ENCODE measurements at places on chromosomes 13 and 19.

- no peak for DNase-seq
These were observed 85.3 kb upstream of the FRY start for GRCh38 chr13:31946091-31946770.

DNA sequence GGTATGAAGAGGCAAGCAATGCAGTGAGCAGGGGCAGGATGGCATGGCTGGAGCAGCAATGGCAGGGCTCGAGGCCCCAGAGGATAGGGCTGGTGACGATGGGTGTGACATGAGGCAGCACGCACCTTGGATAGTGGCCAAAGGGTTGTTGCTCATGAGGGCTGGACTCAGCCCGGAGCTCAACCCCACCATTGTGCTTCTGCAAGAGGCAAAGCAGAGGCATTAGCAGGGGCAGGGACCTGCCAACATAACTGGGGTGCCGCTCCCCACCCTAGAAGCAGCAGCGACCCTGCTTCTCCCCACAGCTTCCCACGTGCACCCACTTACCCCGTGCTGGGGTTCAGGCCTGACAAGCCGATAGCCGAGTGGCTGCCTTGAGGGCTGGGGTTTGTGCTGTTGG is 15.8 kb downstream of the ZNF574 start:
- DNase-seq, result no peak

DNA sequence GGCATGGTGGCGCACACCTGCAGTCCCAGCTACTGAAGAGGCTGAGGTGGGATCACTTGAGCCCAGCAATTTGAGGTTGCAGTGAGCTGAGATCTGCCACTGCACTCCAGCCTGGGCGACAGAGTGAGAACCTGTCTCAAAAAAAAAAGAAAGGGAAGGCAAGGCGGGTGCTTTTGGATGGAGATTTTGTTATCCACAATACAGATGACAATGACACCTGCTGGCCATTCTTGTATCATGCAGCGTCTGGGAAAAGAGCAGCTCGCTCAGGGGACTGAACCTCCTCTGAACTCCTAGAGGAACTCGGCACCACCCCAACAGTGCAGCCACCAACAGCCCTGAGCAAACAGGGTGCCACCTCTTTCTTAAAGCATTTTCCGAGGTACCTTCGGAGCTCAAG is 22.8 kb downstream of the HAUS8 start:
- DNase-seq, result peak; percentile 34

- no peak for DNase-seq
These were observed 53.0 kb upstream of the UQCRFS1 start for GRCh38 chr19:29266001-29266400.

DNA sequence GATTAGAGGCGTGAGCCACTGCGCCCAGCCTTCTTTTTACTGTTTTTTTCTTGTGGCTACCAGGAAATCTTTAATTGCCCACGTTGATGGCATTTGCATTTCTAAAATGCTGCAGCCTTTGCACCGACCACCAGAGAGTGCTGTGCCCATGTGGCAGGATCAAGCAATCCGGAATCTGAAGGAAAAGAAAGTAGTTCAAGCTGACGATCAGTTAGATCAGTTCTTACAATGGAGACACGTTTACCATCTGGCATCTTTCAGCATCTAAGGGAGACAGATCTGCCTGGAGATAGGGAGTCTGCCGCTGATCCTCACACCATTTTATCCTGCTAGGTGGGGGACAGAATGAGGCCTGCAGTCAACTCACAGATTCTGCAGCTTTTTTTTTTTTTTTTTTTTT is 19.9 kb downstream of the TINCR start:
- no peak for DNase-seq

DNA sequence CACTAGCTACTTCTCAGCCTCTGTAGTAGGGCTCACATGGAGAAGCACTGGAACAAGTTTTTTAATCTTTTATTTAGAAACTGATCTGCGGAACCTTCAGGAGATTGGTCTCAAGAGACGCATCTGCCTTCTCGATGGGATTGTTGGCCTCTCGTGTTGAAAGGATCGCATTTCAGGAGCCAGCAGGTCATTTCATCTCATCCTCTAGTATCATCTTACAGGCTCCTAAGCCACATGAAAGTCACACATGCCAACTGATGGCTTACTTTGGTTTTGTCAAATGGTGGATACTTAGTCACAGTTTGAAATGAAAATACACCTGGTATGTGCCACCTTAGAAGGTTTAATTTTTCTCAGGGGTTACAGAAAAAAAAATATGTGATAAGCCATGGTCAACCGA is 1703.6 kb downstream of the EFNB2 start:
- no peak for DNase-seq

DNA sequence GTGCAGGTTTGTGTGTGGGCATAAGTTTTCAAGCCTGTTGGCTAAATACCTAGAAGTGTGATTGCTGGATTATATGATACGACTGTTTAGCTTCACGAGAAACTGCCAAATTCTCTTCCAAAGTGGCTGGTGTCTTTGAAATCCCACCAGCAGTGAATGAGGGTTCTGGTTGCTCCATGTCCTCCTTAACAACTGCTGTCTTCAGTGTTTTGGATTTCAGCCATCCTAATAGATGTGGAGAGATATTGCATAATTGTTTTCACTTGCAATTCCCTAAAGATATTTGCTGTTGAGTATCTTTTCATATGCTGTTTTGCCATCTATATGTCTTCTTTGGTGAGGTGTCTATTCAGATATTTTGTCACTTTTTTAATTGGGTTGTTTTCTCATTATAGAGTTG is 390.5 kb downstream of the ZNF536 start:
- DNase-seq, result no peak

GRCh38 chr19:28878862-28879566 is 333.9 kb downstream of the UQCRFS1 start:
- peak; percentile 80 for DNase-seq

DNA sequence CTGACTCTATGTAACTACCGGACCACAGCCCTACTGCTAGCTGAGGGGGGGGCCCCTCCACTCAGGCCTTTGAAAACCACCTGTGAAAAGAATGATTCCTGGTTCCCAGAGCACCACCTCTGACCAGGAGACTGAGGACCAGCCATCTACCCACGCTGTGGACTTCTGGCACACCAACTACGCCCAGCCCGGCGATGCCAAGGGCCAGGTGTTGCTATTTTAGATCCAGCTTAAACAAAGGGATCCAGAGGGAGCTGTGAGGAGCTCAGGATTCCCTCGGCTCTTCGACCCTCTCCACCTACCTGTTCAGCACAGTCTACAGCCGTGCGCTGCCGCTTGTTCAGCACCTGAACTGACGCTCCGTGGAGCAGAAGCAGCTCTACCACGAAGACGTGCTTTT is 23.0 kb downstream of the PDCD5 start:
- DNase-seq, result no peak

- no peak for DNase-seq
These were observed 24.4 kb upstream of the DCT start for GRCh38 chr13:94503851-94504250.

GRCh38 chr19:30464162-30464561 is 92.0 kb downstream of the ZNF536 start:
- DNase-seq, result no peak

DNA sequence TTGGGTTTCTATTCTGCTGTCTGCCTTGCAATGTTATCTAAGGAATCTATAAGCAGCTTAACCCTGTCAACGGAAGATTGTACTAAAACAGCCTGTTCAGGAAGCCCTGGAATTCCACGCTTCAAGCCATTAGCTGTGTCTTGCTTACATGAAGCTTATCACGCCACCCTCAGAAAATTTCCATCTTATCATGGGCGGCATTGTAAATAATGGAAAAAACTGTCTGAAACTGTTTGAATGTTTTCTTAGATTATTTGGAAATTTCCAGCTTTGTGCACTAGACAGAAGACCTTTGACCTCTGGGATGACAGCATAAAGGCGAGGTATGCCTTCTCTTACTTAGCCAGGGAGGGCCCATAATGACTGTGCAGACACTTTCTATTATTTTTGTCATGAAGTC is 319.7 kb downstream of the KCNRG start:
- DNase-seq, result no peak

- peak; percentile 94 for DNase-seq
These were observed 19.0 kb downstream of the MRPS12 start for GRCh38 chr19:38949580-38950367.

GRCh38 chr19:51688671-51689571 is 4.2 kb upstream of the SPACA6 start:
- DNase-seq, result no peak

DNA sequence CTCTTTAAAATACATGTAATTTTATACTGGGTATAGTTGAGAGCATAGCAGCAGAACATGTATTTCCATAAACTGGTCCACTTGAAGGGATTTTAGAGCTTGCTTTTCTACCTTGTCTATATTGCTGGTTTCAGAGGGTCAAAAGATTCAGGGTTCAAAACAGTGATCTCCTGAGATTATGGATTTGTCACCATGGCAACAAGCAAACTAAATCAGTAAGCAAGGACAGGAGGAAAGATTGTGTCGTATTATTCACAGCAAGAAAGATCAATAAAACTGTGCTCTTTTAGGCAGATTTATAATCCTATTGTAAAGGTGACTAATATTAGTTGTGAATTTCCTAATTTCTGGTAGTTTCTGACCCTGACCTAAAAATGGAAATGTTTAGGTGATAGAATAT is 496.4 kb downstream of the LMO7 start:
- DNase-seq, result no peak

- no peak for DNase-seq
These were observed 4.5 kb downstream of the CLDN10 start for GRCh38 chr13:95557013-95557412.

DNA sequence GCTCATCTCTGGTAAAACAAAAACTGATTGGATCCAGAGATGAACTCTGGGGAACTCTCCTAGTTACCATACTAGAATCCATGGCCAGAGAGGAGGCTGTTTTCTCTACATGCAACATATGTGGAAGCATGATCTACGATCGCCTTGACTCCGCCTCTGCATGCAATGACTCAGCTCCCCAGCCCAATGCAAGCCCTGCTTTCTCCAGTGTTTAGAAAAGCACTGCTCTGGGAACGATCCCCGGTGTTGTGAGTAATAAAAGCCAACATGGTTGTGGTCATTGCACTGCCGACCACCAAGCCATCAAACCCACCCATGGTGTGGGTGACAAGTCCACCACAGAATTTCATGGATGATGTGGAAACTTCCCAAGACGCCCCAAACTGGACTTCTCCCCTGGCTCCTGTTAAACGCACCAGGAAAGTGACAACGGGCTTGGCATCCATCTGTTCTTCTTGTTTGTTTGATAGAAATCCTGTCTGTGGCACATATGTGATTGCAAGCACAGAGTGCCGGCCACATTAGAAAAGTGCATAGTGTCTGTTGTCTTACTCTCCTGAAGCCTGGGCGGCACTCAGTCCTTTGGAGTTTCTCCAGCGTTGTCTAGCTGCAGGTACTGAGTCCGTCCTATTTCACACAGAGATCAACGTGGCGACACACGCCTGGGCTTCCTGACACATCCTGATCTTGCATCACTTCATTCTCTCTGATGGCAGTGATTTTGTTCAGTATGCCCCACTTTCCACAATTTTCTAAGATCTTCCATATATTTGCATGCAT is 36.4 kb upstream of the VSTM2B start:
- DNase-seq, result no peak

DNA sequence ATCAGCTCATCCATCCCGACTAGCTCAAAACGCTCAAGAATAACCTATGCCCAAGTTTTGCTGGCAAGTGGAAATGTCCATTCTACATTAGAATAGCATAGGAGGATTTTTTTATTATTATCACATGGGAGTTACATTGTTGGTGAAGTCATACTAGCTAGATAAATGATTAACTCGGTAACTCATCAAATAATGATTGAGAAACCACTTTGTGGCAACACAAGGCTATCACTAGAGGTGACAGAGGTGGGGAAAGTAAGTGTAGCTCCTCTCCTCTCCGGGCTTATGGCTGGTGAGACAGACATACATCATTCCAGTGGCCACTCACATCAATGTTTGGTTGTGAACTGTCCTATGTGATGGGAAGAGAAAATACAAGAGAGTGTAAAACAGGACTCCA is 161.6 kb downstream of the ZIC5 start:
- DNase-seq, result no peak

DNA sequence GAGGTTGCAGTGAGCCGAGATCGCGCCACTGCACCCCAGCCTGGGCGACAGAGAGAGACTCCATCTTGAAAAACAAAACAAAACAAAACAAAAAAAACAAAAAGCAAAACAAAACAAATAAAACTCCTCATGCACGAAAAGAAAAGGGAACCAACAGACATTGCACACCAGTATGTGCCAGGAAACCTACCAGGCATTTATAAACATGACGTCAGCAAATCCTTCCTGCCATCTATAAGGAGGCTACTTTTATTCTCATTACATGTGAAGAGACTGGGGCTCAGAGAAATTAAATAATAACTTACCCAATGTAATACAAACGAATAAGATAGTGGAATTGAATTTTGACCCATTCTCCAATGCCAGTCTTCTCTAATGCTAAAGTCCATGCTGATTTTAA is 197.2 kb downstream of the NUFIP1 start:
- no peak for DNase-seq

DNA sequence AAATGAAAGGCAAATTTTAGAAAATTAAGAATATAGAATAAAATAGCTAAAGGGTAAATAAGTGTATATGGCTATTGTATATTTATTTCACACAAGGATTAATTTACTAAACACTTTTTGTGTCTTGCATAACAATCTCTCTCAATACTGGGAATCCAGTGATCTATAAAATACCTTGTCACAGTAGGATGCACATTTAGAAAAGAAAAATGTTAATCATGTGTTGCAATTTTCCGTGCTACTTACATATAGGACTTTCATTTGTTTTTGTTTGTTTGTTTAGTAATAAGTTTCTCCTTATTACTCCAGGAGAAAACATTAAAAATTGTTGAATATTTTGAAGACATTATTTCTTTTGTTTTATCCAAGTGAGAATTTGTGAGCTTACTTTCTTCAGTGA is 1533.3 kb downstream of the SLITRK5 start:
- DNase-seq, result no peak

DNA sequence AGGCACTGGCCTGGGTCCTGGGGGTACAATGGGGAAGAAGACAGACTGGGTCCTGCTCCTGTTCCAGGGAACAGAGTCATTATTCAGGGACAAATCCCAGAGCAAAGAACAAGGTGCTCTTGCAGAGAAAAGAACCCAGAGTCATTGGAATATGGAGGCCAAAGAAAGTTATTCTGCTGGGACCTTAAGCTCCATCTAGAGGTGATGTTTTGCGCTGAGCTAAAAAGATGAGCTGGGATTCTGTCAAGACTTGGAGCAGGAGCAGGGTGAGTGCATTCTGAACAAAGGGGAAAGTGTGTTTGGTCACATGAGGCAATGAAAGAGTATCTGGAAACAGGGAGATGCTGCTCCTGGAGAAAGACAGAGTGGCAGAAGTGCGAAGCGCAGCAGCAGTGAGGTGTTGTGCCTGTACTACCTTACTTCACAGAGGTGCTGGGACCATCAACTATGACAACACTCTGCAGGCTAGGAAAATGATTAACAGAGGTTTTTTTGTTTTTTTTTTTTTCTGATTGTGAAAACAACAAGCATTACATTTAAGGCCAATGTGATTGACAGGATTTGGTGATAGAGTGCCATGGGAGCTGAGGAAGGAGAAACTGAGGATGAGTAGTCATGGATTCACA is 95.3 kb upstream of the TNFSF11 start:
- no peak for DNase-seq

GRCh38 chr13:20609145-20609544 is 42.2 kb downstream of the IFT88 start:
- DNase-seq, result no peak
